ENCODE measurements at places on chromosomes 2 and 18.

DNA sequence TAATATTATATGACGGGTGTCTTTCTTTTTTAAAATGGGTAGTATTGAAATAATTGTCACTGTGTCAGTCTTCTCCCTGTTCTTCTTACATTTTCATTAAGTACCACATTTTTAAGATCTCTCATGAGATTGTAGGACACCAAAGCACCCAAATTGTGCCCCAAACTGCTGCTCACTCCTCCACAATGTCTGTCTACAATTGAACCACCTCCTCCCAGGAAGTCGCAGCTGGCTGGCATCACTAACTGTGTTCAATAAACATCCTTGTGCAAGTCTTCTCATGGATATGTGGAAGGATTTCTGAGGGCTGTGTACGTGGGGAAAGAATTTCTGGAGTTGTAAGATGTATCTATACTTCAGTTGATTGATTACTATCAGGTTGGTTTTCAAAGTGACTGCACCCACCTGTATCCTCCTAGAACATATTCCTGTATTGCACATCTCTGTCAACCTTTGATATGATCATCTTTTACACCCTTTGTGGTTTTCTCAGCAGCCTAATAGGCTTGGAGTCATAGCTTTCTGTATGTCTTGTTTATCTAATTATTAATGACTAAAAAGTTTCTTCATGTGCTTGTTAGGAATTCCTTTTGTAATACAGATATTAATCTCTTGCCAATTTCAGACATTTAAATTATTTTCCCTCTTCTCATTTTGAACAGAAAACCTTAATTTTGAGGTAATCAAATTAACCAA lies 774.9 kb downstream of the RNF144A start:
- no peak for DNase-seq

- DNase-seq = no peak
These were observed 158.3 kb upstream of the WDSUB1 start for GRCh38 chr2:159444754-159445153.

DNA sequence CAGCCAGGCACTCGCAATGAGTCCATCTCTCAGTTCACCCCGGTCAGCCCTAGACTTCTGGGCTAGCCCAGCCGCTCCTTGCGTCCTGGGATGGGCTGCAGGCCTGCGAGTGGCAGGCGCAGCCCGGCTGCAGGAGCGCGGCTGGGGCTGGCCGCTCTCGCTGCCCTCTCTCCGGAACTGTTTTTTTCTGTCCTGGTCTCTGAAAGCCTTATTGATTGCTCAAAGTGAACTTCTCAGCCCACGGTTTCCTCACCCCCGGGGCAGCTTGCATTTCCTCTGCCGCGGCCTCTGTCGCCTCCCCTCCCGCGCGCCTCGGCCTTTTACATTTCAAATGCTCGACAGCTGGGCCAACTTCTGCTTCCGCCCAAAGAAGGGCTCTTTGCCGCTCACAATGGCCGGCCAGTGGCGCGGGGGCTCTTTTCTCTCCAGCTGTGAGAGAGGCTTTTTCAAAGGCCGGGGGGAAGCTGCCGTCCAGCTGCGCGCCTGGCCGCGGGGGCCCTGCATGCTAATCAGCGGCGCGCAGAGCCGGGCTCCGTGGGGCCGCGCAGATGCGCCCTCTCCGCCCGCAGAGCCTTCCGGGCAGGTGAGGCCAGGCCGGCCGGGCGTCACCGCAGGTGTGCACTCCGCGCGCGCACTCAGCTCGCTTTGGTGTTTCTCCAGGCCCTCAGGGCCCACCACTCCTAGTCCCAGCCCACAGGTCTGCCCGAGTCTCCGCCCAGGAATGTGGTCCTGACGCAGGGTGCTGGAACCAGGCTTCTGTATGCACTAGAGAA lies 513.8 kb downstream of the RNF144A start:
- DNase-seq = peak; percentile 50

GRCh38 chr2:16713011-16713423 lies 47.4 kb upstream of the CYRIA start:
- peak; percentile 33 for DNase-seq

DNA sequence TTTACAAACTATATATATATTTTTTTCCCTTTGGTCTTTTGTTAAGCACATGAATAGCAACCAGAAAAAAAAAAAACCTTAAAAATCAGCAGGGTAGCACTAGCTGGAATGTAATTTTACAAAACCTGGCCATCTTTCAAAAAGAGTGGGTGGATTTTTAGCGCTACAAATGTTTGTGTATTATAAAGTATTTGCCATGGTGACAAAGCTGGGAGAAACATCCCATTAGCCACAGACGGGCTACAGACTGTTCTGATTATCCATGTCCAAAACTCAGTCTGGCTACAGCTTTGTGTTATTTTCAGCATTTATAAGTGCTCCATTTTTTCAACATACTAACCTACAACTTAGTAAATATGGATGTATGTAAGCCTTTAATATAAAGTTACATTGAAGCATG lies 249.5 kb upstream of the TANK start:
- no peak for DNase-seq

- no peak for DNase-seq
These were observed 19.9 kb upstream of the ENOSF1 start for GRCh38 chr18:732371-732770.

- DNase-seq = no peak
These were observed 97.8 kb upstream of the KLHL14 start for GRCh38 chr18:32870611-32871010.

GRCh38 chr18:49521216-49521835 lies 34.3 kb upstream of the C18orf32 start:
- no peak for DNase-seq

DNA sequence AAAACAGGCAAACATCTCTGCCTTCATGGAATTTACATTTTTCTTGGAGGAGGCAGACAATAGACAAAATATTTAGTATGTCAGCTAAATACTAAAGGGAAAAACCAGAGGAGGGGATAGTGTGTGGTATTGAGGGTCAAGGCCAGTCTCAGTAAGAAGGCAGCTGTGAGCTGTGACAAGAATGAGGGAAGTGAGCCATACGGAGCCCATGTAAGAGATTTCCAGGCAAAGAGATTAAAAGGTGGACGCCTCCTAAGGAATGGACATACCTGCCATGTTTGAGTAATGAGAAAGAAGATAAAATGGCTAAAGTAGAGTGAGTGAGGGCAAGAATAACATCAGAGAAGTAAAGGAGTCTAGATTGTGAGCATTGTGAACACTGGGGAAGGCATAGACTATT lies 2.2 kb upstream of the SCN2A start:
- no peak for DNase-seq

GRCh38 chr2:164028814-164029534 lies 293.2 kb upstream of the FIGN start:
- DNase-seq = no peak

DNA sequence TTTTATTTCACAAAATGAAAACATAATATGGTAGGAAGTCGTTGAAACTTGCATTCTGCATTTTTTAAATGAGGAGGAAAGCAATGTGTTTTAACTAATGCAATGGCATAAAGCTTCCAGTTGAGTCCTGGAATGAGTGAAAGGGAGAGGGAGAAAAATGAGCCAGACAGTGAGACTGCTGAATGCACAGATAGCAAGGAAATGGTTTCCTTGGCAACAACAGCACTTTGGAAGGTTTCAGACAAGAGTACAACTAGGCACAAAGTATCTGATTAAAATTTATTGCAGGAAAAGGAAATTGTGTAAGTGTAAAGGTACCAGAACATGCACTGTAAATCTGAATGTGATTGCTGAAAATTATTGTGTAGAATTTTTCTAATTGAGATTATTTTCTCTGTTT lies 320.1 kb upstream of the KYNU start:
- DNase-seq = no peak

- no peak for DNase-seq
These were observed 194.1 kb downstream of the TPGS2 start for GRCh38 chr18:36634573-36635216.

DNA sequence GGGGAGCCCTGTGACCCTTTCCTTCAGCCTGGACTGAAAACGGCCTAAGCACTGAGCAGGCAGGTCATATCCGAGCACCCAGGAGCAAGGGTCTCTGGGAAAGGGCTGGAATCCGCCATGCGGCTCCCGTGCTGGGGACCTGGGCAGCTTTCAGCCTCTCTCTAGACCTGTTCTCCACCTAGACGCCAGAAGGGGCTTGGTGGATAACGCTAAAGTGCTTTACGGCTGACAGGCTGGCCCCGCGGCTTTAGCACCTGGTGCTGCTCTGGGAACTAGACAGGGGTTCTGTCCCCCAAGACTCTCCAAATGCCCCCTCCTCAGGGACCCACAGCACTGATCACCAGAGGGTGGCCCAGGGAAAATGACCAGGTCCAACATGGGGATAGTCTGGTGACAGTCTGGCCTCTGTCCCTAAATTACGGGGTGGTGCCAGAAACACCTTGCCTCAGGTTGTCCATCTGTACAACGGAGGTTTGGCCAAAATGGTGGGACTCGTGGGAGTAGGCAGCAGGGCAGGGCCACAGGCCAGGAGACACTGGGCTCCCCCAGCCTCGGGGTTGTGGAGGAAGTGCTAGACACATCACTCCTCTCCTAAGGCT lies 13.0 kb downstream of the SDC1 start:
- no peak for DNase-seq

DNA sequence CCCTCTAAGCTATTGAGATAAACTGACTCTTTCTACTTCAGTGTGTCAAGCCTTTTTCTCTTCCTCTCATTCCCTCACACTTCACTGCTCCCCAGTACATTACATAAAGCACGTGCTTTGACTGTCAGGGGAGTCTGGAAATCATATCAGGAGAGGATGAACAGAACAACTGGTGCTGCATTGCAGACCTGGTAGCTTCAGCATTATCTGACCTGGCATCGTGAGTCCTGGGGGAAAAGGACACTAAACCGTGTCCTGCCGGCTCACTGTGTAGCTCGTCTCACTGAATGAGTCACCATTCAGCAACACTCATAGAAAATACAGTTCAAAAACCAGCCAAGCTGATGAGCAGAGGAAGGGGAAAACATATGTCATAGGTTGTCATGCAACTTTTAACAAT lies 108.5 kb upstream of the UNC80 start:
- DNase-seq = no peak

DNA sequence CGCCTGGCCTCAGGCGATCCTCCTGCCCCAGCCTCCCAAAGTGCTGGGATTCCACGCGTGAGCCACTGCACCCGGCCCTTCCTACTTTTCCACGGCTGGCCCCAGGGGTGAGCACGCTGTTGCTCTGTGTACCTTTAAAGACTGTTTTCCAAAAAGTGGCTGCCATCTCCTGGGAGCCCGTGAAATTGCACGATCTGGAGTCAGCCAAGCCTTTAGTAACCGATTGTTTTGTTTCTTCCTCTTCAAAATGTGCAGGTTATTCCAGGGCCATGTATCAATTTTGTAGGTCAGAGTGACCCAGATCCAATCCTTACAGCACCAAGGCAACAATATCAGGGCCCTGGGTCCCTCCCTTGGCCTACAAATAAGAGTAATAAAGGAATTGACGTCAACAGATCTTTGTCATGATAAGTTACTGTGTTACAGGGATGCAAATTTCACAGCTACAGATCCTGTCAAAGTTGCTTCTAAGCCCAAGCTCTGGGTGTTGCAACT lies 135.6 kb upstream of the ZNF236 start:
- DNase-seq = peak; percentile 27

DNA sequence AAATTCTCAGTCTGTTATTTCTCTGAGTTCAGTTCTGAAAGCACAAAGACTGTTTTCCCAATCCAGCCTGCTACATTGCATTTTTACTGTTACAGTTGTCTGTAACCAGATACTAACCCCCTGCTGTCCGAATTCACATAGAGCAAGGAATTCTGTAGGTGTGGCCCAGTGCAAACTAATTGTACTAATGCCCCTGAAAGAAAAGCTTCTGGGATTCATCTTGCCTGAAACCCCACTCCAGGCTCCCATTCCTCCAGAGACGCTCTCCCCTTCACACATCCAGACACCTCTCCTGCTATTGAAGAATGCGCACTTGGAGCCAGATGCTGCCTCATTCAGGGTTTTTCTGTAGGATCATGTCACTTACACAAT lies 127.0 kb downstream of the TTC32 start:
- no peak for DNase-seq

GRCh38 chr2:205892665-205893259 lies 193.2 kb downstream of the INO80D start:
- DNase-seq = no peak

- no peak for DNase-seq
These were observed 74.2 kb upstream of the MC4R start for GRCh38 chr18:60446821-60447220.

GRCh38 chr2:188664951-188665595 lies 309.1 kb upstream of the COL3A1 start:
- no peak for DNase-seq

DNA sequence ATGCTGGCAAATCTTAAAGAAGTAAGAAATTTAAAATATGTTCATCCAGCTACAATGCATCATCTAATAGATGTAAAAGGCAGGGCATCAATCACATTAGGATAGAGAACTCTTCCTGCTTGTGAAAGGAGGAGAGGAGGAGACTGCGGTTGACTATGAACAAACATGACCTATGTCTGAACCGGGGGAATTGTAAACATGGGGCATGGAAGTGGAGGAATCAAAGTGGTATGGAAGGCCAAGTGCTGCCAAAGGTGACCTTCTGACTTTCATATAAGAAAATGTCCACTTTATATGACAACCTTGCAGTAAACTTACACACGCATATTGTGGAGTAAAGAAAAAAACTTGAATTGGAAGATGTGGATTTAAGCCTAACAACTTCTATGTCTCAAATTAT lies 20.0 kb upstream of the SLC8A1 start:
- no peak for DNase-seq

DNA sequence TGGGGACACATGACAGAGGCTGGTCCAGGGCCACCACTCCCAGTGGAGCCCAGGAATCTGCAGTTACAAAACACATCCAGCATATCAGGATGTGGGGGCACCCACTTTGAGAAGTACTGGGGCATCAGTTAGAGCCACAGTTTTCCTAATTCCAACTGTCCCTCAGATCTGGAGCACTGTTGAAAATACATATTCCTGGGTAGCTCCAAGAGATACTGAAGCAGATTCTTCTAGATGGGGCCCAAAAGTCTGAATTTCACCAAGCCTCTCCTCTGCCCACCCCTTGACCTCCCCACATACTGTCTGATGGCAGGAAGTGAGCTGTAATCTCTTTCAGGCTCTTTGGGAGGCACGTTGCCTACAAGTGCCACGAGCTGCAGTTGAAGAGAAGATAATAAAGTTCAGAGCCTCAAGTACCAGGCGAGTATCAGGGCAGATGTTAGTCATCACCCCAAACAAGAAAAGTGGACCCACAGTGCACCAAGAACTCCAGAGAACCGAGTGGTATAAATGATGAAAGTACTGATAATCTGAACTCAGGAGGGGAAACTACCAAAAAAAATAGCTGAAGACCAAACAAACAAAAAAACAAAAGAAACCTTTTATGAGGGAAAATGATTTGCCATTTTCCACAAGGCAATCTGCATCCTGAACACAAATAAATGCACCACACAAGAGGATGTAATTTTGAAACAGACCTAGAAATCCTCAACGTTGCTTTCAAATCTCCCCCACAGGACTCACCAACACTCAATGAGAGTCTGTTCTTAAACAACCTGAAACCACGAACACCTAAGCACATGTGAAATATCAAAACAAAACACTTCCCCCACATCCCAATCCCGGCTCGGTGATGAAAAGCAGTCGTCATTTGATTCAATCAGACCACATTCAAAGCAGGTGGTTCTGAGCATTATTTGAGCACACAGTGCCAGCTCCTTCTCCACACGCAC lies 98.7 kb downstream of the TCF4 start:
- DNase-seq = no peak
